ENCODE measurements at places on chromosomes 5 and 9.

DNA sequence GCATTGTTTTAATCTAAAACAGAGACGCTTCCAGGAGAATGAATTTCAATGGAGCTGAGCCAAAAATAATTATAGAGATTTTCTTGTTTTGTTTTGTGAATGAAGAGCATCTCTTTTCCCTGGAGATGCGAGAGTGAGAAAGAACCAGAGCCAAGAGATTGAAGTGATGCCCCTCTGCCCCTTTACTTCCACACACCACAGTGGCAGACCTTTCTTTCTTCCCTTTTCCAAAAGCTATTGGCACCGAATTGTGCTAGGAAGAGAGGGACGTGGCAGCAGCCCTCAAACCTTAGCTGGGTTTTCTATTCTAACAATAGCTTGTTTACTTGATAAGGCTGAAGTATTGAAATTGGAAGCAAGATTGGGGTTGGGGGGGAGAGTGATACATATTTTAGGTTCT, 133.0 kb upstream of the TMEM161B start:
- DNase-seq, result no peak

DNA sequence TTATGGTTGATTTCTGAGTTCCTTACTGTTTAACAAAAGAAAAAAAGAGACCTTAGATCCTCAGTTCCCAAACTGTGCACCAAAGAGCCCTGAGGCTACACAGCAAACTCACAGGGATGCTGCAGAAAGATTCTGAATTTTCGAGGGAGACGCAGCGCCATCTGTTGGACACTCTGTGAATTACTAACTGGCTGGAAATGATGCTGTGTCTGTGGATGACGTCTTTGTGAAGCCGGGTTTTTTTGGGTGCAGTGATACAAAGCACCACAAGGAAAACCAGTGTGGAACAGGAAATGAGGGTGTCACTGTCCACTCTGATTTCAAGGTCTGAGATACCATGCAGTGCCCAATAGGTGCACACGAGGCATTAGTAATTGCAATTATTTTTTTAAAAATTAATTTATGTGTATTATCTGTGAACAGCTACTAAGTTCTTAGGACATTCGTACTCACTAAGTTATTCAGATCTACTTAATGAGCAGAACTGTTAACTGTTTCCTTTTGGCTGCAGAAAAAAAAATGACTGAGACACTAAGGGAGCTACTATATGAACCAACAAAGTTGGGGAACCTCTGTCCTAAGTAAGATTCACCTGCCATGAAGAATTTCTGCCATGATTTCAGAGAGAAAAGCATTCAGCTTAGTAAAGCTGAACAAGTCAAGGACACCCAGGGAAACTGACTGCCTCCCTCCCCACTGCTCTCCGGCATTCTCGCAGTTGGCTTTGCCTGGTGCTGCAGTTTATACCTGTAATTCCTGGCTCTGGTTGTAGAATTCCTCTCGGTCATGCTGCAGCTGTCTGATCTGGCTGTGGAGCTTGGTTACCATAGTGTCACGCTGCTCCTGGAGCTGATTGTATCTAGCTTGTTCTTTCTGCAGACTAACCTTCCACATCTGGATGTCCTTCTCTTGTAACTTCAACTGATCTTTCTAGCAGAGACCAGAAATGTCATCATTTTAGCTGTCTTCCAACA, 23.4 kb downstream of the SPACA9 start:
- DNase-seq, result peak; percentile 76

DNA sequence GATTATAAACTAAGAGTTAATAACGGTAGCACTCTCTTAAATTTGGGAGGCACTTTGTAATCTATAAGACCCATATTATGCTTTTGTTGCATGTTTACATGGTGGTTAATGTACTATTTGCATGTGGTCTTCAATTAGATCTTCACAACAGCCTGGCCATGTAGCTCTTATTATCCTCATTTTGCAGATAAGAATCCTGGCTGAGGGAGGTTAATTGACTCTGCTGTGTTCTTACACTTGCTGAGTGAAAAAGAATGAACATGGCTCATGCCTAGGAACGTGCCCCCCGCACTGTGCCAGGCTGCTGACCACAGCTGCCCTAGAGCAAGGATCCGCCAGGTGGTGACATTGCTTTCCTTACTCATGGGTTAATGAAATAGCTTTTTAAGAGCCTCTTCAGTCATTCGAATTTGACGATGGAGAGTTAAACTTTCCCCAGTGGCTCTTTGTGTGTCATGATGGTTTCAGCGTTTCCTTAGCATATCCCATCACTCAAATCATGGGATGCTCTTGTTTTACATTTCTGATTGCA, 97.9 kb downstream of the CDH6 start:
- no peak for DNase-seq

DNA sequence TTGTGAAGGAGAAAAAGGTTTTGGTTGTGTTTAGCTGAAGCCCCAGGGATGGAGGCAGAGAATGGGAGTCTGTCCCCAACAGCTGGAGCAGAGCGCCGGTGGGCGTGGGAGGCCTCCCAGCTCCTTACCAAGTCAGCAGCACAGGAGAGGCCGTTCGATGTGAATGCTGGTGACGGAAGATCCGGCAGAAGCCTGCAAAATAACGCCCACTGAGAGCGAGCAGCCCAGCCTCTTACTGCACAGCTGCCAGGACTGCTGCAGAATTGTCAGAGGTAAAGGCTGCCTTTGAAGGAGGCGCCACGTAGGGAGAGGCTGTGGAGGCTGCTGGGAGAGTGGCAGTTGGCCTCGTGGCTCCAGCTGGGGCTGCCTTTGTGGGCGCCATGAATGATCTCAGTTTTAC, 26.2 kb downstream of the ANGPTL2 start:
- no peak for DNase-seq

GRCh38 chr5:174573221-174573994, 151.0 kb upstream of the MSX2 start:
- DNase-seq, result no peak

GRCh38 chr5:89190515-89191265, 307.7 kb upstream of the MEF2C start:
- no peak for DNase-seq

DNA sequence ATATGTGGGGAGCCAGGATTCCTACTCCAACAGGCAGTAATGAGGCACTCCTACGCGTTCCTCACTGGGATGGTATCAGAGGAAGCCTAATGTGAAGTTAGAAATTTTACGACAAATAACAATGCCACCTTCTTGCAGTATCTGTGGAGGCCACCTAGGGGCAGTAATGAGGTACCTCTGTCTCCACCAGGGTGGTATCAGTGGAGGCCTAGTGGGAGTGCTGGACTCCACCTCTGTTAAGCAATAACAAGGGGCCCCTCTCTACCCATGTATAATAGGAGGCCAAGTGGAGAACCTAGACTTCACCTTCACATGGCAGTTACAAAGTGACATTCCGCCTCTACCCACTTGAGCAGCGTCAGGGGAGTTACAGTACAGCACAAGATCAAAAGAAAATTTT, 147.9 kb downstream of the PLPPR1 start:
- DNase-seq, result no peak

- no peak for DNase-seq
Measured at GRCh38 chr5:149559706-149560105, 8.5 kb upstream of the CSNK1A1 start.

DNA sequence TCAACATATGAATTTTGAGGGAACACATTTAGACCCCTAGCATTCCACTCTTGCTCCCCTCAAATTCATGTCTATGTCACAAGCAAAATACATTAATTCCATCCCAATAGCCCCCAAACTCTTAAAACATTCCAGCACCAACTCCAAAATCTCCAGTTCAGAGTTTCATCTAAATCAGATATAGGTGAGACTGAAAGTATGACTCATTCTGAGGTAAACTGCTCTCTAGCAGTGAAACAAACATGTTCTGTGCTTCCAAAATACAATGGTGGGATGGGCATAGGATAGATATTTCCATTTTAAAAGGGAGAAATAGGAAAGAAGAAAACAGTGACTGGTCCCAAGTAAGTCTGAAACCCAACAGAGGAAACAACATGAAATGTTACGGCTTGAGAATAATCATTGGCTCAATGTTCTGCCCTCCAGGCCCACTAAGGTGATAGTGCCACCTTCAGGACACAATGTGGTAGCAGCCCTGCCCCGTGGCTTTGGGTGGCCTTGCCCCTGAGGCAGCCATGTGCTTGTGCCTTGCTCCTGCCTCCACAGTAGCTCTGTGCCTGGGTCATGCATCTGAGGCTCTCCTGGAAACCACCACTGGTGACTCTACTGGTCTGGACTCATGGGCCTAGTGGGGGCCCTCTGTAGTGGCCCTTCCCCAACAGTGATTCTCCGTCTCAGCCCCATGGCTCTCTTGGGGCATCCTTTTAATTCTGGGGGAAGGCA, 36.4 kb upstream of the IPPK start:
- DNase-seq, result peak; percentile 47

DNA sequence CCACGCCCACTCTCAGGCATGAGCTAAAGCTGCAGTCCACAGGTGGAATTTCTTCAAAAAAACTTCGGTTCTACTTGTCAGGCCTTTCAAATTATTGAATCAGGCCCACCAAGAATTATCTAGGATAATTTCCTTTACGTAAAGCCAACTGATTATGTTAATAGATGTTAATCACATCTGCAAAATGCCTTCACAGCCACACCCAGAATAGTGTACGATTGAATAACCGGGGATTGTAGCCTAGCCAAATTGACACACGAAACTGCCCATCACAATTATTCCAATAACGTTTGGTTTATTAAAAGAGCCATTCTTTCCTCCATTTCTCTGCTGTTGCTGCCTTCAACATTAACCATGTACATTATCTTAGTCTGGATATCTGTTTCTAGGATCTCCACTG, 148.7 kb downstream of the NR3C1 start:
- no peak for DNase-seq

DNA sequence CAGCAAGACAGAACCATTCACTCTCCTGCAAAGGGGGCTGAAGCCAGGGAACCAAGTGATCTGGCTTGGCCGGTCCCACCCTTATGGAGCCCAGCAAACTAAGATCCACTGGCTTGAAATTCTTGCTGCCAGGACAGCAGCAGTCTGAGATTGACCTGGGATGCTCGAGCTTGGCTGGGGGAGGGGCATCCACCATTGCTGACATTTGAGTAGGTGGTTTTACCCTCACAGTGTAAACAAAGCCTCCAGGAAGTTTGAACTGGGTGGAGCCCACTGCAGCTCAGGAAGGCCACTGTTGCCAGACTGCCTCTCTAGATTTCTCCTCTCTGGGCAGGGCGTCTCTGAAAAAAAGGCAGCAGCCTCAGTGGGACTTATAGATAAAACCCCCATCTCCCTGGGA, 60.5 kb downstream of the TNFSF8 start:
- DNase-seq, result no peak

- no peak for DNase-seq
Measured at GRCh38 chr5:113181409-113181808, 204.8 kb downstream of the DCP2 start.

DNA sequence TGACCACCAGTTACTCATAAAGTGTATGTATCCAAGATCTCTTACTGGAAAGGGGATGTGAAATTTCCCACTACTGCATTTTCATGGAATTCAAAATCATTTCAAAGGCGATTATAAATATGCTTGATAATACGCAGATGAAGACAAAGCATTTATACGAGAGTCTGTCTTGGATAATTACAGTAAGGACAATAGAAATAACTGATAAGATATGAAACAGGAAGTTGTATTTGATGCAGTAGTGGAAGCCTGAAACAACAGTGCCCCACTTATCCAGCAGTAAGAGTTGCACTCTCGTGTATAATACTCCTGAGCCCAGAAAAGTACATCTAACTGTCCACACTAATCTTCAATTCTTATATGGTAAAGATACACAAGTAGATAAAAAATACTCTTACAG, 188.7 kb upstream of the POU5F2 start:
- no peak for DNase-seq

GRCh38 chr9:126781186-126782052, 23.4 kb upstream of the ZBTB43 start:
- peak; percentile 80 for DNase-seq

DNA sequence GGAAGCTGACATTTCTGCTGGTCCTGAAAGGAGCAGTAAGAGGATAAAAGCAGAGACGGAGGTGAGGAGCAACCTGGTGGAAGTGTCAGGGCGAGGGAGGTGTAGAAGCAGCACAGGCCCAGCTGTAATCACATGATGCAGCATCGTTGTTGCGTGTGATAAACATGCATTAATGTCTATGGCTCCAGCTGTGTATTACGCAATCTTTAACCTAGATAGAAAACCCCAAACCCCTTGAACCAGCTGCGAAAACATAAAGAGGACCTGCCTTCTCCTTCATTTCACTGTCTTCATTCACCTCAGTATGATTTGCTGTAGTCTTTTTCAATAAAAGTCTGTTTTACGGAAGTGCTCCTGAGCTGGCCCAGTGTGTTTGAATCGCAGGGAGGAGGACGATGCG, 162.9 kb downstream of the NTRK2 start:
- no peak for DNase-seq

DNA sequence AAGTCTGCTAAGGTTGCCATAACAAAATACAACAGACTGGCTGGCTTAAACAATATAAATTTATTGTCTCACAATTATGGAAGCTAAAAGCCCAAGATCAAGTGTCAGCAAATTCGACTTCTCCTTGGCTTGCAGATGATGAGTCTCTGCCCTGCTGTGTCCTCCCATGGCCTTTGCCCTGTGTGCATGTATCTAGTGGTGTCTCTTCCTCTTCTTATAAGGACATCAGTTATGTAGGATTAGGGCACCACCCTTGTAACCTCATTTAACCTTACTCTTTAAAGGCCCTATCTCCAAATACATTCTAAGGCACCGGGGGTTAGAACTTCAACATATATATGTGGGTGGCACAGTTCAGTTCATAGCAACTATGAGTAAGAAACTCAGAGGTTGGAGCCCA, 157.9 kb upstream of the RASA1 start:
- DNase-seq, result no peak

DNA sequence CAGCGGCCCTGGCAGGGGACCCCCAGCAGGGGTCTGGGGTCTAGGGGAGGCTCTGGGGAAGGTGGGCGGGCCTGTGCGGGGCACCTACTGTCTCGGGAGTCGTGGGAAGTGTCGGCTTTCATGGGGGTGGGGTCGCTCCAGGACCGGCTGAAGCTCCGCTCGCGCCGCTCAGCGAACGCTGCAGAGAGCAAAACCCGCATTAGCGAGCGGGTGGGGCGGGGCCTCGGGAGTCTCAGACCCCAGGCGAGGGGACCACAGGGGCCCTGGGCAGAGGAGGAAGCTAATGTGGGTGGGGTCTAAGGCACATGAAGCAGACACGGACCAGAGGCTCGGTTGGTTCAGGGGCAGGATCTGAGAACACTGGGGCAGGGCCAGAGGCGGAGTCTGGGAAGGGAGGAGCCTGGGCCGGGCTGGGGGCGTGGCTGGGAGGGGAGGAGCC, 5.5 kb downstream of the NSMF start:
- peak; percentile 78 for DNase-seq

- no peak for DNase-seq
Measured at GRCh38 chr5:149358868-149359495, 1.1 kb downstream of the PCYOX1L start.

GRCh38 chr5:115487756-115488155, 56.8 kb downstream of the FEM1C start:
- DNase-seq, result peak; percentile 29

- no peak for DNase-seq
Measured at GRCh38 chr9:130498918-130499698, 54.3 kb downstream of the ASS1 start.

- DNase-seq, result peak; percentile 32
Measured at GRCh38 chr5:1502046-1502736, 21.6 kb downstream of the LPCAT1 start.

GRCh38 chr5:110371725-110372041, 354.8 kb downstream of the TMEM232 start:
- DNase-seq, result no peak

Measured in stimulated activated CD4-positive, alpha-beta T cell treated with anti-CD3 and anti-CD28 coated beads, Interleukin-1b, Interleukin-23, amount 100 ng/mL, for 48 hours (primary cell).